Cardiac muscle cell (in vitro differentiated cells and primary cell): ENCODE measurements at places on chromosomes 16 and 17.

- DNase-seq = peak; percentile 52
Observed at GRCh38 chr17:34254651-34255380, at the start of gene CCL2. Gene CCL2 (plus strand): TSS chr17:34255285. CDS start chr17:34255350, 65 bp downstream.

GRCh38 chr17:29591737-29592608 lies 959 bp upstream of the ANKRD13B start:
- peak; percentile 93 for DNase-seq

DNA sequence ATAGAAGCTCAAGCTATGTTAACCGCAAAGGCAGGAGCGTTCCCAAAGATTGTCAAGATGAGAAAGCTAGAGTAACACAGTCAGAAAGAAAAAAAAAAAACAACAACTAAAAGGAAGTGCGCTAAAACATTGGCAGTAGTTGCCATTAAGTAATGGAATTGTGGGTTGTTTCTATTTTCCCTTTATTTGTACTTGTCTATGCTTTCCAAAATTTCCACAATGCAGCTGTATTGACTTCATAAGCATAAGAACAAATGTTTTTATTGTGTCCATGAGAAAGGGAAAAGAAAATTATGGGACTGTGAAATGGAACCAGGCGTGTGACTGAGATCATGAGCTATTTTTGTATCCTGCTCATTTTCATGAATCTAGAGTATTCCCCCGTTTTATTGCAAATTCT lies 153.4 kb downstream of the TMEM114 start:
- no peak for DNase-seq

GRCh38 chr17:70332356-70333210 lies 163.3 kb downstream of the KCNJ2 start:
- DNase-seq = no peak

- no peak for DNase-seq
Observed at GRCh38 chr17:21532763-21533385, 156.7 kb downstream of the KCNJ12 start.

GRCh38 chr16:68130520-68130919 lies 45.4 kb downstream of the NFATC3 start:
- no peak for DNase-seq

- DNase-seq = no peak
Observed at GRCh38 chr17:50476545-50477315, 1.9 kb upstream of the RSAD1 start.
